Mucosa of gallbladder (tissue), 1 donor: ENCODE measurements at places on chromosomes 13 and 19. TPM values are rescaled to one million over a fixed set of nuclear protein-coding genes. Genes with fewer than 3 reads are reported as not detected.

DNA sequence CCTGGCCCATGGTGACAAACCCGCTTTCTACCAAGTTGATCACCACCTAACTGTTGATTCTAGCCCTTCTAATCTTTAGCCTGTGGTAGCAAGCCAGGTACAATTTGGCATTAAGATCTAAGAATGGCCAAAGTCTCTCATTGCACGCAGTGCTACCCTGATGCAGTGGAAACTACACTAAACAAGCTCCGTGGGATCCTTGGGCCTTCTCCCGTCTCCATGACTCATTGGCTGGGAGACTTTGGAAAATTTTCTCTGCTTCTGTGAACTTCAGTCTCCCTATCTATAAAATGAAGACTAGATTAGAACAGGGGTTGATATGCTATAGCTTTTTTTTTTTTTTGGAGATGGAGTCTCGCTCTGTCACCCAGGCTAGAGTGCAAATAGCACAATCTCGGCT lies 223.0 kb downstream of the TSHZ3 start:
- DNase-seq: no peak

TTYH1 gene
- 2.7 TPM for total RNA-seq

SYCN gene
- total RNA-seq: 1.1 TPM

SMIM7 gene
- total RNA-seq: 71.6 TPM
